ENCODE measurements at places on chromosomes 16 and 17. TPM values are rescaled to one million over a fixed set of nuclear protein-coding genes. Genes with fewer than 3 reads are reported as not detected.

GRCh38 chr17:2943981-2944380 is 119.4 kb downstream of the OR1D5 start:
- H3K4me3 ChIP-seq = no peak overlapping the region
- H3K27ac ChIP-seq = no peak overlapping the region
- H3K27me3 ChIP-seq = no peaks in the 10 kb centered on the region
- peaks cover 12% of the 10 kb centered on the region for H3K4me1 ChIP-seq
- no peak for DNase-seq

The CLDN7 gene
- total RNA-seq = 0.32 TPM

DNA sequence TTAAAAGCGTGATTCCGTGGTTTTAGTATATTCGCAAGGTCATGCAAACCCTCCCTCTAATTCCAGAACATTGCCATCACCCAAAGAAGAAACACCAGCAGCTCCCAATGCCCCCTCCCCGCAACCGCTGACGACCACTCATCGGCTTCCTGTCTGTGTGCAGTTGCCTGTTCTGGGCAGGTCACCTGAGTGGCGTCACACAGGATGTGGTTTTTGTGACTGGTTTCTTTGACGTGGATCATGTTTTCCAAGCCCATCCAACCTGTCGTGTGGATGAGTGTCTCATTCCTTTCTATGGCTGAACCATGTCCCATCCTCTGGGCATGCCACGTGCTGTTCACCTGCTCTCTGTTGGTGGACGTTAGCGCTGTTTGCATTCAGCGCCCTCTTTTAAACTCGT is 8.2 kb upstream of the ATP2C2 start:
- DNase-seq = no peak
- H3K4me1 ChIP-seq = peaks cover 39% of the 10 kb centered on the region
- H3K27ac ChIP-seq = no peak overlapping the region
- H3K27me3 ChIP-seq = no peaks in the 10 kb centered on the region
- no peaks in the 10 kb centered on the region for H3K36me3 ChIP-seq

GRCh38 chr17:17191346-17191792 is 14.8 kb downstream of the PLD6 start:
- no peak for DNase-seq
- no peak overlapping the region for H3K27ac ChIP-seq
- no peaks in the 10 kb centered on the region for H3K4me1 ChIP-seq
- no peak overlapping the region for H3K4me3 ChIP-seq
- H3K36me3 ChIP-seq = no peaks in the 10 kb centered on the region
